ENCODE measurements at places on chromosomes 16 and 17.
A peak's percentile ranks its signal among the peaks of the same experiment; 100 is the strongest.

GRCh38 chr17:75113798-75114551 is 4.2 kb downstream of the ARMC7 start:
- peak; percentile 86 for DNase-seq

DNA sequence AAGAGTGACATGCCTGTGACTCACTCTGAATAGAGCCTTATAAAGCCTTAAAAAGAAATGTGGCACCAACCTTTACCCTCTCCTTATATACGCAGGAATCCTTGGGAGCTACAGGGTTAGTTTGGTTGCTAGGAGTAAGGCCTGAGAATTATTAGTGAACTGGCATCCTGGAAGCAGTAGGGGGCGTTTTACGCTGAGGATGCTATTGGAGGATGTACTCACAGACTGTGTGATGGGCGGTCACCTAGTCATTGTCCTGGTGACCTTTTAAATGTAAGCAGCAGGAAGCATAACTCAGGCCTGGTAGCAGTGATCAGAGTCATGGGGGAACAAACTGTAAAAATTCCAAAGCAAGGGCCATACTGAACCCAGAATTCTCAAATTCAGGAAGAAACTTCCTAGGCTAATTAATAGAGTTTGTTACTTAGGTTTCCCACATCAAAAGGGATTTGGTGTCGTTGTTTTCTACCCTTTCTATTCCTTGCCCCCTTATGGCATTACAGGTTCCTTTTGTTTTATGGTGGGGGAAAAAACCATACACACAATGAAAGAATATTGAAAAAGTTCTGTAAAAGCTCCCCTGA is 153.8 kb downstream of the SNX11 start:
- DNase-seq, result no peak

DNA sequence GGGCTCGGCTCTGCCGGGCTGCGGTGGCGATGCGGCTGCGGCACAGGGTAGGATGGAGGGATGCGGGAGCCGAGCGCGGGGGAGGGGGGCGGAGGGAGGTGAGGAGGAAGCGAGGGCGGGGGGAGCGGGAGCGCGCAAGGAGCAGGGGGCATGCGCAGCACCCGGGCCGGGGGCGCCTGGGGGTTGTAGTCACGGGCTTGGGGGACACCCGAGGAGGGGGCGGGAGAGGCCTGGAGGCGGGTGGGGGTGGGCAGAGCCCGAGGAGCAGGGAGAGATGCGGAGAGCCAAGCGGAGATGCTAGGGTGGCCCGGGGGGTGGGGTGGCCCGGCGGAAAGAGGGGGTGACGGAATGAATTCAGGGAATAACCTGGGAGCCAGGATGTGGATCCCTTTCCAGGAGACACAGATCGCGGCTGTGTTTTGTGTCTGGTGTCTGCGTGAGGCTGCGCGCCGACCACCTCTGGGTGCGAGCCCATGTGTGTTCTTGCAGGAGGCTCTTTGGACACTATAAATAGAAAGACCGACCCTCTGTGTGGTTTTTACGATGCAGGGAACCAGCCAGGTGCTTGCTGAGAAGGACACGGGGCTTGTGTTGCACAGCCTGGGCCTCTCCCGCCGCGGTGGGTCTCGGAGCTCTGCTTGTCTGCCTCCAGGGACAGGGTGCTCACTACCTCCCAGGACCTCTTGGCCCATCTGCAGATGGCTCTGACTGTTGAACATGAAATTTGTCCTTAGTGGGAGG is at the start of gene STX1B:
Gene STX1B, minus strand, starts transcription at position 54 of the 741 bp plus-strand sequence. CDS start 242 bp downstream, outside the sequence.
- peak; percentile 47 for DNase-seq

DNA sequence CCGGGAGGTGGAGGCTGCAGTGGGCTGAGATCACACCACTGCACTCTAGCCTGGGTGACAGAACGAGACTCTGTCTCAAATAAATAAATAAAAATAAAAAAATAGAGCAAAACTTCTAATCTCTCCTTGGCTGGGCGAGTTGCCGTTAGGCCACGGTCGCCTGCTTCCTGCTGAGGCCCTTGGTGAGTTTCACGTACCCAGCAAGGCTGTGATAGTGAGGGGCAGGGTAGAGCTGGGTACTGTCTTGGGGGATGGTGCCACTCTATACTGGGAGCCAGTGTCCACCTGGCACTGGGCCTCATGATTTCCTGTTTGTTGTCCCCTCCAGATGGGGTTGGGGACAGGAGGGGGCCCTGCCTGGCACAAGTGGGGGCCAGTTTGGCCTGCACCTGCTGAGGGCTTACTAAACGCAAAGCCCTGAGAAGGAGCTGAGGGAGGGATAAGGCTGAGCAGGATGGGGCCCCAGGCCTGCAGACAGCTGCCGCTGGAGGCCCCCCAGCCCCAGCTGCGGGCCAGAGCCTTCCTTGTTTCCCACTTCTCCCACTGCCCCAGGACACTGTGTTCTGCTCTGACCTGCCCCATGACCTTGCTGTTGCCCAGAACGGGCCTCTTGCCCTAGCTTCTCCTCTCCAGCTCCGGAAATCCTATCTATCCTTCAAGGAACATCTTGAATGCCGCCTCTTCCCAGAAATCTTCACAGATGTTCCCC is 25.4 kb downstream of the GJD3 start:
- no peak for DNase-seq

- DNase-seq, result no peak
Measured at GRCh38 chr17:36095992-36096391, 6.0 kb upstream of the CCL3 start.

DNA sequence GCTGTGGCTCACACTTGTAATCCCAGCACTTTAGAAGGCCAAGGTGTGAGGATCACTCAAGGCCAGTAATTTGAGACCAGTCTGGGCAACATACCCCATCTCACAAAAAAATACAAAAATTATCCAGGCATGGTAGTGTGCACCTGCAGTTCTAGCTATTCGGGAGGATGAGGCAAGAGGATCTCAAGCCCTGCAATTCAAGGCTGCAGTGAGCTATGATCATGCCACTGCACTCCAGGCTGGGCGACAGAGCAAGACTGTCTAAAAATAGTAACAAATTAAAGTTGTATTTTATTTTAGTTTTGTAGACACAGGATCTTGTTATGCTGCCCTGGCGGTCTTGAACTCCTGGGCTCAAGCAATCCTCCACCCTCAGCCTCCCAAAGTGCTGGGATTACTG is 18.2 kb downstream of the USP31 start:
- no peak for DNase-seq

DNA sequence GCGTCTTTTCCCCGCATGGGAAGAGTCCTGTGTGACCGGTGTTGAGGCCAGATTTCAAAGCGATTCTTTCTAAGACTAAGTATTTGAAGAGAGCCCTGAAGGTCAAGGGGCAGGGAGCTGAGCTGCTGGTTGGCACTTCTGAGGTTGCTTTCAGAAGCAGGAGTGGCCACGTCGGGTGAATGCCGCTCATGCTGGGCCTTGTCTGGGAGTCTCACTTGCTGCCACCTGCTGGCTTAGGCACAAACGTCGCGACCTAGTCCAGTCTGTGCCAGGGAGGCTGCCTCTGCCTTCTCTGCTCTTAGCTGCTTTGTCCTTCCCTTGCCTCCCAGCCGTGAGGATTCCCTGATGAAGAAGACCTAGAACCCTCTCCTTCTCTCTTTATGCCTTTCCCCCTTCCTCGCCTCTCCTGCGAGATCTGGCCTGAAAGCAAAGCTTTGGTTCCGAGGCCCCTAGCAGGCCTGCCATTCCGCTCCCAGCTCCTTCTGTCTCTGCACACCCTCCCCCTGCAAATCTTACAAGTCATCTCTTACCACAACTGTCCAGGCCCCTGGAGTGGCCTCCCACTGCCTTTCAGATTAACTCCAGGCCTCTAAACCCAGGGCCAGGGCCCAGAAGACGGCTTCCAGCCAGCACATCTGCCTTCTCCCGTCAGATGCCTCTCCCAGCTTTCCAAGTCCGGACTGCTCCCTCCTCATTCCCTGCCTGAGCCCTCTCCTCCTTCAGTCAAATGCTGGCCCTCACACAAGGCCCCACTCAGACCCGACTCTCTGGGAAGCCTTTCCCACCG is 11.4 kb downstream of the CTNS start:
- peak; percentile 17 for DNase-seq

DNA sequence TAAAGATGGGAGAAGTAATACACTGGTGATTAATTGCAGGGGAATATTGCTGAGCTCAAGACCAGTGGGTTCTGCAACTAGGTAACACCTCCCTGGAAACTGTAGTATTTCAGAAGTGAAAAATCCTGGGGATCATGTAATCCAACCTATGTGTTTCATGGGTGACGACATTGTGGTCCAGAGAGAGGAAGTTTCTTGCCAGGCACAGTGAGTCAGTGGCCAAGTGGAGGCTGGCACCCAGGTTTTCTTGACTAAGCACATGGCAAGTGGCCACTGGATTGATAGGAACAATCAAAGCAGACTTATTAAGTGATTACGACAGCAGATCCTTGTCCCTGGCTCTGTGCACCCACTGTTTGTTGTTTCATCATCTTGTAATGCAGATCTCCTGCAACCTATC is 14.6 kb upstream of the CIITA start:
- no peak for DNase-seq

- DNase-seq, result no peak
Measured at GRCh38 chr16:79690159-79690558, 89.6 kb upstream of the MAF start.

GRCh38 chr16:75264999-75265910 is 13.8 kb upstream of the BCAR1 start:
- DNase-seq, result no peak

- DNase-seq, result no peak
Measured at GRCh38 chr17:80507965-80508364, 31.6 kb upstream of the NPTX1 start.
